ENCODE measurements at places on chromosomes 5 and 9.

GRCh38 chr5:41094871-41095270 lies 23.7 kb upstream of the MROH2B start:
- no peak for DNase-seq

GRCh38 chr5:164132358-164132757 lies 626.9 kb downstream of the MAT2B start:
- no peak for DNase-seq

GRCh38 chr9:129036241-129036922 lies at the start of gene MIGA2:
Gene MIGA2 (plus strand): TSS chr9:129036626. CDS start chr9:129040595, 3,969 bp downstream.
- peak; percentile 97 for DNase-seq

- DNase-seq = no peak
Measured at GRCh38 chr5:175275748-175276147, 168.2 kb downstream of the DRD1 start.

DNA sequence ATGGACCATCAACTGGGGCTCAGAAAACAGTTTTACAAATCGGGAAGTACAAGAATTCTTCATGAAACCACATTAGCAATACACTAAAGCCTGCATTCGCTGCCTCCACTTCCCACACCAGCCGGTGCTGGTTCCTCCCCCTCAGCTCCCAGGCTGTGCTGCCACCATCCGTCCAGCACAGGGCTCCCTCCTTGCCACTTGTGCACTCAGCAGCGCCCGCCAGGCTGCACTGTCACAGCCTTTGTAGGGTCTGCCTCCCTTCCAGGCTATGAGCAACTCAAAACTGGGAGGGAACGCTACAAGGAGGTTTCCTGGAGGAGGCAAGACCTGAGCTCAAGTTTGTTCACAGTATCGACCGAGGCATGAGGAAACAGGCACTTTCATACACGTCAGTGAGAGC lies 7.7 kb downstream of the MAPK9 start:
- no peak for DNase-seq

DNA sequence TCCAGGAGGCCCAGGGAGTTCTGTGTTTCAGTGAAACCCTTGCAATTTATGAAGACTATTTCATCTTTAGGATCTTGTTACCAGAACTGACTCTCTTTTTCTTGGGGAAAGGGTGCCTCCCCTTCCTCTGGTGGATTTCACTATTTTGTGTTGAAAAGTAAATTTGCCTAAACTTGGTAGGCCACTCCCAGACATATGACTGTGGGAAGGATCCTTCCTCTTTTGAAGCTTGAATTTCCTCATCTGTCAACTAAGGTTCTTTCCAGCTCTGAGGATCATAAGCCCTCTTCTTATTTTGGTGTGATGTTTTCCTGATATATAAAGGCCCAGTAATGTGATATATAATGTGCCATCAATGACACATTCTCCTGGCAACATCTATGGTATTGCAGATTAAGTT lies 59.1 kb upstream of the ZFAND5 start:
- DNase-seq = no peak

DNA sequence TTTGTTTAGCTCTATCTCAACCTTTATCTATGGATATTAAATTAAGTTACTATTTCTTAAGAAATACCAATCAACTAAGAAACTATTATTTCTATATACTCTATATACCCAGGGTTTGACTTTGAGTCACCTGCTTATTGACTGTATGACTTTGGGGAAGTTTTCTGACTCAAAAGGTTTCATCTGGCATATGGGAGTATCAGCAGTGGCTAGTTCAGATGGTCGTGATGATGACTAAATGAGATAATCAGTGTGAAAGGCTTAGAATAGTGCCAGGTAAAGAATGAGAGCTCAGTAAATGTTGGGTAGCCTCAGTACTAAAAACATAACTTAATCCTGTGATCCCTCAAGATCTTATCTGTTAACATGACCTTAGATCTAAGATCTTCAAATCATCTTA lies 179.7 kb upstream of the ISL1 start:
- no peak for DNase-seq

DNA sequence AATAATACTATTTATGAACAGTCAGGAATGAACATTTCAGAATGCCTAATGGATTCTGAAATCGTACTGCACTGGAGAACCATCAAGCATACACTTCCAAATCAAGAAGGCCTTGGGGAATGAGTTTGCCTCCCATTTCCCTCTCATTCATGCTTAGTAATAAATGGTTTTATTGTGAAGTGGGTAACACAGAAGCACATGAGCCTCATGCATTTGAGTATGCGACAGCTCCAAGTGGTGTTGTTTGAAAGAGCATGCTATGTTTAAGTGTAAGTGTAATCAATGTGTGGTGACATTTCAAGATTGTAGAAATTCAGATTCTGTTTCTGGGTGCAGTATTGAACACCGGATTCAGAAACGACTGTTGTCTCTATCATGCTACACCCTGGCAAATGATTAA lies 60.0 kb downstream of the SGCD start:
- DNase-seq = no peak

DNA sequence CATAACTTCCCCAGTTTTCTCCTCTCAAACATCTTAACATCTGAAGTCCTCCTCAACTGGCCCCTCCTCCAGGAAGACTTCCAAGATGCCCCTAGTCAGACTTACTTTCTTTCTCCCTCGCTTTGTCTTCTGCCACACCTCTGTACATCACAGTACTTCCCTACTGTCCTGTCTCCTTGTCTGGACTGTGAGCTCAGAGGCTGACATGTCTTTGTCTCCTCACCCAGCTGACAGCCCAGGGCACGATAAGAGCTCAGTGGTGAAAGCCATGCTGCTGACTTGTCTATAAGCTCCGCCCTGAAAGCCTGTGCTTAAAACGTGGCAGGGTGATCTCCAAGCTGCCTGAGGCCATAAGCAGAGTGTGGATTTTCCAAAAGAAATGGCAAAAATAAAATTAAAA lies 33.0 kb upstream of the SLC25A51 start:
- no peak for DNase-seq

GRCh38 chr5:68738236-68738635 lies 355.6 kb upstream of the SLC30A5 start:
- DNase-seq = no peak

- DNase-seq = peak; percentile 83
Measured at GRCh38 chr5:17113174-17113958, 104.1 kb upstream of the BASP1 start.

DNA sequence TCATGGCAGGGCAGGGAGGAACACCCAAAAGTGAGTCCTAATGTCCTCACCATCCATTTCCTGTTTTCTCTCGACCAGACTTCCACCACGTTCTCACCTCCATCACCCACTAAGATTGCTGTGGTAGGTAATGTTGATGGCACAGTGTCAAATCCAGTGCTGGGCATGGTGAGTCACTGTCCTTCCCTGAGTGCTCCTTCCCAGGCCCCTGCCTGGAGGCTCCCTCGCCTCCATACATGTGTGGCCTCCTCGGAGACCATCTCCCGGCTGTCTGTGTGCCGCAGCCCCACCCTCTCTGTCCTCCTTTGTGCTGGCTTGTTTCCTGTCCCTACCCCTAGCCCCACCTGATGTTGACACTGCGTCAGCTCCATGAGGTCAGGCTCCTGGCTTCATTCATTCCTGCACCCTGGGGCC lies 177.5 kb downstream of the SYK start:
- DNase-seq = no peak

DNA sequence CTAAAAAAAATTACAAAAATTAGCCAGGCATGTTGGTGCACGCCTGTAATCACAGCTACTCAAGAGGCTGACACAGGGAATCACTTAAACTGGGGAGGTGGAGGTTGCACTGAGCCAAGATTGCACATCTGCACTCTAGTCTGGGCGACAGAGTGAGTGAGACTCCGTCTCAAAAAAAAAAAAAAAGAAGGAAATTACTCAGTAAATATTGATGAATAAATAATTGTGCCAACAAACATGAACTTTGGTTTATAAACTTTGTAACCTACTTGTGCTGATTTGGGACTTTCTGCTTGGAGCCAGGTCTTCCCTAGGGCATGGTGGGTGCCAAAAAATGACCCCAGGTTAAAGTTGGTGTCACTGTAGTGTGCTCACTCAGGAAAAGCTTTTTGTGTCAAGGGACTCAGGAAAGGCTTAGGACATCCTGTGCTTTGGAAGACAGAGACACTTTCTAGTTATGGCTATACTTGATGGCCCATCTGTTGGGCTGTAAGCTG lies 19.0 kb downstream of the ABLIM3 start:
- DNase-seq = no peak

DNA sequence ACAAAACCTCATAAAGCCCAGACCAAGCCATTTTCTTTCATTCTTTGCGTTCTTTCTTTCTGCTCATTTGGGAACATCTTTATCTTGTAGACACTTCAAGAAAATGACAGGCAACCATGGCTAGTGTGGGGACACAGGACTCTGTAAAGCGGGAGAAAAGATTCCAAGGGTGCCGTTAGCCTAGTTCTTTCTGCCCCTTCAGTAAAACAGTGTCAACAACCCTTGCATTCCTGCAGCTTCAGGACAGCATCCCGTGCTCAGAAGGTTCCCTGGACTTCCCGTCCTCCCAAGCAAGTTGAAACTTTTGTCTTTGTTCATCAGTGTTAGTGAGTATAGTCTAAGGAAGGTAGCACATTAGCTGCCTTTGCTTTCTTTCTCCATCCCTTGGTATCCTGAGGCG lies 41.9 kb downstream of the TAS2R1 start:
- DNase-seq = no peak

DNA sequence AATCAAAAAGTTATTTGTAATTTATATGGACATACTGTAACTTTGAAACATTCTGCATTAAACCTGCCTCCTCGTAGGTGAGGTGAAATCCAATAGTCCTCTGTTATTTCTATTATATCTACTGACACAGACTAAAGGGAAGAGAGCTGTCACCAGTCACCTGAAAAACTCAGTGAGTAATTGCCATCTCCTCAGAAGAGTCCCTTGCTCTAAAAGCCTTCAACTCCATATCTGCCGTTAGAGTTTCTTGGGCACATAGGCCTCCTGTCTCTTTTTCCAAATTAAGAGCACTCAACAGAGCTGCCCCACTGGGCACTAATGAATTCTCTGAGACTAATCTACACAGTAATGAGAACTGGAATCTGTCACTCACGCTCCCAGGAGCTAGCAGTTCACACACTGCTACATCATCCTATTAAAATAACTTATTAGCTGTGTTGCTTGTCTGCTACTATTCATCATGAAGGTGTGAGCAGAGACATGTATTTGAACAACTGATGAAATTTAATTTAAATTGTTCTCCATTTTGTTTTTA lies 67.3 kb upstream of the VCAN start:
- no peak for DNase-seq

GRCh38 chr5:84650429-84650828 lies 265.7 kb upstream of the EDIL3 start:
- DNase-seq = no peak

- peak; percentile 75 for DNase-seq
Measured at GRCh38 chr9:114082017-114082762, 4.1 kb upstream of the AMBP start.
